Renal cortex interstitium (tissue), 15 donors: ENCODE measurements at places on chromosomes 1 and 21.

GRCh38 chr1:170680428-170680827, 16.5 kb downstream of the PRRX1 start:
- no peak for DNase-seq

DNA sequence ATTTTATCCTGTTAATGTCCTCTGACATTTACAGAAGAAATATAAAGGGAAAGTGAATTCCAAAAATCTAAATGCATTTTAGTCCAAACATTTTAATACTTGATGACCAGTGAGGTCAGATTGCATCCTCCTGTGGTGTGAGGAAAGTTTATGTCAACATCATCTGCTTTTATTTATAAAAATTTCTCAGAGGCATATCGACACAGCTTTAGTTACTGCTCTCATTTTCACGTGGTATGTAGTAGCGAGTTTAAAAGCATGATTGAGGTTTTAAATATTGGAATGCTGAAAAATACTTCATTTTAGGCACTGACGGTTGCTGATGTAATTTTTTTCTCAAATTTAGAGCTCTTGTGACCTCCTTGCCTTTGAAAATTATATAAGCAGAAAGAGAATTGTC, 234.8 kb downstream of the HMCN1 start:
- DNase-seq, result no peak

DNA sequence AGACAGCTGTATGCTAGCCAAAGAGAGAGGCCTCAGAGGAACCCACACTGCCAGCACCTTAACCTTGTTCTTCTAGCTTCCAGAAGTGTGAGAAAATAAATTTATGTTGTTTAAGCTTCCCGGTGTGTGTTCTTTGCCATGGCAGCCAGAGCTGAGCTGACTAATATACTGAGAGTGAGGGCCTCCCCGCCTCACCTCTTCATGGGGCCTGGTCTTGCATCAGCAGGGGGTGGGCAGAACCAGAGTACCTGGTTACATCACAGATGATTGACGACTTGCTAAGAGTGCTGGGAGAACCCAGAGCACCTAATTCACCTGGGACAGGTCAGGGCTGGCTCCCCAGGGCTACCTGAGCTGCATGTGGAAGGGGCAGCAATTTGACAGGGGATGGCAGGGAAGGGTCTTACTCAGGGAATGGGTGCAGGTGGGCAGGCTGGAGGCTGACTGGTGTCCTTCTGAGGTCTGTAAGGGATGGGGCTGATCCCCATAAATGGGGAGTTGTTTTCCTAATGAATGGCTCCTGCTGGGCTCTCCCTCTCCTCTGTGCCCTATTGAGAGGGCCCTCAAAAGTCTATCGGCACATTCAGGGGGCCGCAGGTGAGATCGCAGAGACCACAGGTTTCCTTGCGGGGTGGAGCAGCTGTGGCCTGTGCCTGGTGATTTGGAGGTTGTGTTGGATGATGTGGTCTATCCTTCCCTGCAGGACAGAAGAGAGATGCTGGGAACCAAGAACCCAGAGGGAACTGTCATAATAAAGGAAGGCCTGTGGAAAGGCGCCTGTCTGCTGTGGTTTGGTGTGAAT, 60.6 kb upstream of the ETV3 start:
- DNase-seq, result no peak

DNA sequence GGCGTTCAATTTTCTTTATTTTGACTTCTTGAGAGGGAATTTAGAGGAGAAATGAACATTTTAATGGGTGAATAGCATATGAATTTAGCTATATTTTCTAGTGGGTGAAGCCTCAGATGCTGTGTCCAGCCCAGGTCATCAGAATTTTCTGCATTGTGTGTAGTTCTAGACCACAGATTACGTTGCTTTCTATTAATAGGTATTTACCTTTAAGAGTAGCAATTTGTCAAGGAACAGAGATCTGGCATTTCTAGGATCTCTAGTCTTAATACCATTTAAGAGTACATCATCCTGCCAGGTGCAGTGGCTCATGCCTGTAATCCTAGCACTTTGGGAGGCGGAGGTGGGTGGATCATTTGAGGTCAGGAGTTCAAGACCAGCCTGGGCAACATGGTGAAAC, 20.7 kb downstream of the TDRD5 start:
- DNase-seq, result no peak

DNA sequence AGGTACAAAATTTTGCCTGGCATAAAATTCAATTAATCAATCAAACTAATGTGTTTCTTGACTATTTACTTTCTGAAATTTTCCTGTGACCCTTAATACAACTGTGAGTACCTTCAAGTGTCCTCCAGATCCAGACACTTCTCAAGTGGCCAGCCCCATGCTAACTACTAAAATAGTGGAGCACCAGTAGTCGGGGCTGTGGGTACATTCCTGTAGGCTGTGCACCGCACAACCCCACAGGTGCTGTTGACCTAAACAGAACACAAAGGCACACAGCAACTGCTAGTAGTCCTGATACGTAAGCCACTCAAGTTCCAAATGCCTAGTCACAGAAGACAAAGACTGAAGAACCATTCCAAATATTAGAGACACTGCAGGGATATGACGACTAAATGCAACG, 36.6 kb downstream of the TMEM50B start:
- no peak for DNase-seq

DNA sequence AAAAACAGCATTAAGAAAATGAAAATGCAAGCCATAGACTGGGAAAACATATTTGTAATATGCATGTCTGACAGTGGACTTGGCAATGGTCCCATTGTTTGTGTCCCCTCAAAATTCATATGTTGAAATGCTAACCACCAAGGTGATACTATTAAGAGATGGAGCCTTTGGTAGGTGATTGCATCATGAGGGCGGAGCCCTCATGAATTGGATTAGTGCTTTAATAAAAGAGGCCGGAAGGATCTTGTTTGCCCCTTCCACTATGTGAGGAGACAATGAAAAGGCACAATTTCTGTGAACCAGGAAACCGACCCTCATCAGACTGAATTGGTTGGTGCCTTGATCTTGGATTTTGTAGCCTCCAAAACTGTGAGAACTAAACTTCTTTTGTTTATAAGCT, 232.3 kb downstream of the GPR52 start:
- no peak for DNase-seq

DNA sequence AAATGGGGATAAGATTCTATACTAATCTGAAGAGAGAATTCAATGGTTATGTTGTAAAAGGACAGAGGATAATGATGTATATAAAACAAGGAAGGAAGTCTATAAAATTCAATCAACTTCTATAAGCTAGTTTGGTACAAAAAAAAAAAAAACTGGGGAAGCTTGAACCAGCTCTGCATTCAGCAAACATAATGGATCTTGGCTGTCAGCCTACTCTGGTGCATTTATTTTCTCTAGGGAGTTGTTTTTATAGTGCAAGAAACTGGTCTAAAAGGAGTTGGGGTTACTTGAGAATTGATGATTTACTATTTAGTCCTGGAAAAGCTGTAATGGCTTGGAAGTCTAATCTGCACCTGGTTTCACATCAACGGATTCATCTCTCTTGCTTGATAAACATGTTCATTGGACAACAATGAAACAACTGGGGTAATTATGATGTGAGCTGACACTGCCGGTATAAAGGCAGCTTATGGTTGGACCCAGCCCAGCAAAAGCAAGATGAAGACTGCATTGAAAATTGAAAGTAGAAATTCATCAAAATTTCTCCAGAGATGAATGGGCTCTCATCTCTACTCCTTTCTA, 199.4 kb upstream of the NRIP1 start:
- DNase-seq, result no peak

DNA sequence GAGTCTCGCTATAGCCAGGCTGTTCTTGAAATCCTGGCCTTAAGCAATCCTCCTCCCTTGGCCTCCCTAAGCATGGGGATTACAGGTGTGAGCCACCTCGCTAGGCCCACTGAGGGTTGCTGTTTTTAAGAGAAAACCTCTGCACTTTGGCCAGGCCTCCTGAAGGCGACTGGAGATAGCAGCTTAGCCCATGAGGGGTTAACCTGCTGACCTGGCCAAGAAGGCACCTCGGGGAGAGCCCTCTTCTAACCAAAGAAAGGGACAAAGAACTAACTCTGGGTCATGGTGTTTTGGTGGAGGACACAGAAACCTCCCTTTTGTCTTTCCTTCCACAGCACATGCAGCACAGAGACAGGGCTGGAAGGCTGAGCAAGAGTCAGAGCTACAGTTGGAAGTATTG, 17.7 kb upstream of the KNCN start:
- no peak for DNase-seq

- no peak for DNase-seq
These were observed 112.9 kb downstream of the PTPN14 start for GRCh38 chr1:214438530-214438929.

- DNase-seq, result no peak
These were observed 189.1 kb upstream of the POU3F1 start for GRCh38 chr1:38235705-38236104.

- no peak for DNase-seq
These were observed 126.6 kb upstream of the COA6 start for GRCh38 chr1:234246638-234247116.
